ENCODE measurements at places on chromosomes 1 and 21.

DNA sequence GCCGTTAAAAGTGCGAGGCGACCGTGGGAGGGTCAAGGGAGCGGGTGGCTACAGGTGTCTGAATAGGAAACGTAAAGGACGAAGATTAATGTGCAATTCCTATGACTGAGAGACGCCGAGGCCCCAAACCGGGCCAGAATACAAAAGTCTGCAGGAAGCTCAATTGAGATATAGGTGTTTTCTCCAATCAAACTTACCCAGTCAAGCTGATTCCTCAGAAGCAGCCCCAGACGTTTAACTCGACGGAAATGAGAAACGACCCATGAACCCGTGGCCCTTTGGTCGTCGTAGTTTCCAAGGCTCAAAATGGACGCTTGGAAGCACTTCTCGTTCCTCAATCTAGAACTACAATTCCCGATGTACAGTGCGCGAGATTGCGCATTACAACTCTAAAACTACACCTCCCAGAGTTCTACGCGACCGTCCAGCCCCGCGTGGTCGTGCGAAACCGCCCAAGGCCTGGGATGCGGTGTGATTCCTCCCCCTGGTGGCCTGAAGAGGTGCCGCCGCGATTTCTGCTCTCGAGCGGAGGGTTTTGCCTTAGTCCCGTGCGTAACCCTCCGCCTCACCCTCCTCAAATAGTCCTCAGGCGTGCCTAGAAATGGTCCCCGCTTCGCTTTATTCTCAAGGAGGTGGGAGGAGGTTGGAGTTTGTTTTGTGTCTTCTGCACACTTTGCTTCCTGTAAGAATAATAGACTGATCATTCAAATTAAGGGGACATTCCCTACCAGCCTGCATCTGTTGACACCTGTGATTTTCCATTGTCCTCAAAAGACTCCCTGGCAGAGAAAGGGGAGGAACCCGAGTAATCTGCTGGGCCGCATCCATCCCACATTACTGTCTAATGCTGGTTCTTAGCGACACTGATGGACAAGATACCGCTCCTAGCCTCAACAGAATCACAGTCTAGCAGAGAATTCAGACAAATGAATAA, at the start of gene PAFAH2:
Gene PAFAH2, minus strand, starts transcription at position 236 of the 934 bp plus-strand sequence. CDS start 7,247 bp downstream, outside the sequence.
- DNase-seq: peak; percentile 99

- no peak for DNase-seq
These were observed 162.2 kb upstream of the RAB4A start for GRCh38 chr1:229108598-229109201.

DNA sequence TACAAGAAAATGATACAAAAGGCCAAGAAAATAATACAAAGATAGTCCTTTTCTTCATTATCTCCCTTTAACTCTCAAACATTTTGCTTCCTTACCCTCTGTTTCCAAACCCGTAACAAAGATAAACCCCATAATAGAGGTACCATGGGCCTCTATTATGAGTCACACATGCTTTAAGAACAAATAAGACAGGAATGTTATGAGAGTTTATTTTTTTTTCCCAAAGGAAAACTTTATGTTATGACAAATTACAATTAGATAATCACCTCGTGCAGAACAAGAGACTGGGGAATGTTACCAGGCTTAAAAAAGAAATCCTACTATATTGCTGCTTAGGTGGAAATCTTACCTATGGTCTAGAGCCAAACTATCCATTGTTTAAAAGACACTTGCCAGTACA, 272.0 kb downstream of the BRINP3 start:
- peak; percentile 22 for DNase-seq

DNA sequence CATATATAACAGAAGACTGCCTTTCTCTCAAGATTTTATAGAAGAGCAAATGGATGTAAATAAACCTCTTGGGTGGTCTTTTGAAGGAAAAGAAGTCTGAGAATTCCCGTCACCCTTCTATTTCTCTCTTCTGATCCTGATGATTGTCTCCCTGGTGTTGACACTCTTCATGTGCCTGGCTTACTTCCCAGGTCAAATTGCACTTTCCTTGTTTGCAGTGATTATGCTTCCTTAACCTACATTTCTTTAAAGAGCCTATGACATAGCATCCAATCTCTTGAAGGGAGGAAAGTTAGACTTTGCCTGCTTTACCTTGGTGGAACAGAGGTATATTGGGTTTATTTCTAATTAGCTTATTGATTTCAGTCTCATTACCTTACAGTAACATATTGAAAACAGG, 80.1 kb downstream of the LRRC53 start:
- DNase-seq: no peak

DNA sequence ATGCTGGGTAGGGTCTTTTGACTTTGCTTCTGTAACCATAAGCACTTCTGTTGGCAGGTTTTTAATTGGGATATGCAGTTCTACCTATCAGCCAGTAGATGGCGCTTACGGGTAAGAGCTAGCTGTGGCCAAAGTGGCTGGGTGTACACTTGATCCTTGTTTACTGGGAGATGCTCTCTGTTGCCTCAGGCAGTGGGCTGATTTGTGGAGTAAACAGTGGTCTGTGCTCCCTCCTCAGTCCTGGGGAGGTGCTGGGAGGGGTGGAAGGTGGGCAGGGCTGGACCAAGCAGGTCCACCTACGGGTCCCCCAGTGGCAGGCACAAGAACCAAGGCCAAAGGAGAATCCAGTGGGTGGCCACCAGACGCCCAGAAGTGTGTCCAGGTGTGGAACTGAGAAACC, 43.4 kb downstream of the RALGPS2 start:
- DNase-seq: no peak

DNA sequence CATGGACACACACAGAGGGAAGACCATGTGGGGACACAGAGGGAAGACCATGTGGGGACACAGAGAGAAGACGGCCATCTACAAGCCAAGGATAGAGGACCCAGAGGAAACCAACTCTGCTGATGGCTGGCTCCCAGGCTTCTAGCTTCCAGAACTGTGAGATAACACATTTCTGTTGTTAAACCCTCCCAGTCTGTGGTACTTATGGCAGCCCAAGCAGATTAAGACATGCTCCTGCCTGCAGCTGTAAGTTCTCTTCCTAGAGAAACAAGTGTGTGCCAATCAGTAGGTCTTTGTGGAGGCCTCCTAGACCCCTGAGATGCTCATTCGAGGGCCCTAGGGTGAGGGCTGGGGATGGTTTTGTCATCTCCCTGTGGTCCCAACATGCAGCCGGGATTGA, 2.7 kb downstream of the AGT start:
- no peak for DNase-seq

- DNase-seq: no peak
These were observed 7.6 kb downstream of the SNRNP40 start for GRCh38 chr1:31289021-31289420.

GRCh38 chr1:187409341-187409740, 580.6 kb downstream of the PLA2G4A start:
- DNase-seq: no peak

- no peak for DNase-seq
These were observed 39.5 kb upstream of the RGS1 start for GRCh38 chr1:192535916-192536664.

- no peak for DNase-seq
These were observed 63.2 kb downstream of the CASQ2 start for GRCh38 chr1:115705085-115705951.

DNA sequence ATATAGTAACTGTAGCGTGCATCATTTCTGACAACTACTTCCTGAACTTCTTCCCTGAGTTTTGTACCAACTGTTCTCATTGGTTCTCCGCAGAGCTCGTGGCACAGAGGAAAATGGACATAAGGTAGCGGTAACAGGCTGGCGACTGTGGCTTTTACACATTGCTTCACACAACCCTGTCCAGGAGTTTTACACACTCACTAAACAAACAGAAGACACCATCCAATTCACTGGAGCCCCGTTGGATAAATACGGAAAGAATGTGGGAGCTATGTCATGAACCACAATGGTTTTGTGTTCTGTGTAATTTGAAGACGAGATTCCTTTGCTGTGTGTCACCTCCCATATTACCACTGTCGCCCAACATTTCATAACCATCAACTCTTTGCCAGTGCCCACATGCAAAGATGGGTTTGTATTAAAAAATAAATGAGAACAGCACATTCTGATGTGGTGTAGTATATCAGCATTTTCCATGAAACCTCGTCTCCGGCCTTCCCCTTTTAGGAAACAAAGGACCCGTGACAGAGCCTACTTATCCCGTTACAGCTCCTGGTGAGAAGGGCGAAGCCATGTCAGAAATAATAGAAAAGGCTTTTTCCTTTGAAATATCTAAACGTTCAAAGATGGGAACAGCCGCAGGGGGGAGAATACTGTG, 47.4 kb upstream of the ENAH start:
- peak; percentile 99 for DNase-seq

GRCh38 chr1:4010814-4011605, 110.9 kb upstream of the C1orf174 start:
- no peak for DNase-seq

DNA sequence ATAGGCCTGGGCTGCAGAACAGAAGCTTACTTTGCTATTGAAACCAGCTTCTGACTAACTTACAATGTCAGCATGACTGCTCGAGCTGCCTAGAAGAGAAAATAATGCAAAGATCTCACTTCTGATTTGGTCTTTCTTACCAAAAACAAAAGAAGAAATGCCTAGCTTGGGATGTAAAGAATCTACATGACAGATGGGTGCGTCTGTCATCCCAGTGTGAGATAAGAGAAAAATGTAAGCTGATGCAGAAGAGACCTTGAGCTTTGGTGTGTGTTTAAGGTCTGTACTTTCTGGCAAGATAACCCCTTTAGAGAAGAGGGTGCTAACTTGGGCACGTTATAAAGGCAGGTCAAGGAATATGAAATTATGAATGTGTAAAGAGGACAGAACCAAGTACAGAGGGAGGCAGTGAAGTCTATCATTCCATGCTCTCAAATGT, 3.6 kb downstream of the FAM20B start:
- no peak for DNase-seq

DNA sequence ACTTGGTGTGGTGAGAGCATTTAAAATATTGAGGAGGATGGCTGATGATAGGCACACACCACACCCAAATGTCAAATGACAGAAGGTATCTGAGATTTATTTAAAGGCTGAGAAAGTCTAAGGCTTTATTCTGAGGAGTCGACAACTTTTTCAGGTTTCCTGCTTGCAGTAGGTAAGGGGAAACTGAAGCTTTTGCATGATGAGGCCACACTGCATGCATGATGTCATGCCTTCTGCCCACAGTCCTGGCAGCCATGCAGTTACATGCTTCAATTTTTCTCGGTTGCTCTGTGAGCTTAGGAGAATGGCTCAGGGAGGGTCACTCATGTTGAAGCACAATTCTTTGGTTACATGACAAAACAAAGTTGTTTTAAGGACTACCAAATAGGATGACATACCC, 7.0 kb downstream of the OSCP1 start:
- no peak for DNase-seq

DNA sequence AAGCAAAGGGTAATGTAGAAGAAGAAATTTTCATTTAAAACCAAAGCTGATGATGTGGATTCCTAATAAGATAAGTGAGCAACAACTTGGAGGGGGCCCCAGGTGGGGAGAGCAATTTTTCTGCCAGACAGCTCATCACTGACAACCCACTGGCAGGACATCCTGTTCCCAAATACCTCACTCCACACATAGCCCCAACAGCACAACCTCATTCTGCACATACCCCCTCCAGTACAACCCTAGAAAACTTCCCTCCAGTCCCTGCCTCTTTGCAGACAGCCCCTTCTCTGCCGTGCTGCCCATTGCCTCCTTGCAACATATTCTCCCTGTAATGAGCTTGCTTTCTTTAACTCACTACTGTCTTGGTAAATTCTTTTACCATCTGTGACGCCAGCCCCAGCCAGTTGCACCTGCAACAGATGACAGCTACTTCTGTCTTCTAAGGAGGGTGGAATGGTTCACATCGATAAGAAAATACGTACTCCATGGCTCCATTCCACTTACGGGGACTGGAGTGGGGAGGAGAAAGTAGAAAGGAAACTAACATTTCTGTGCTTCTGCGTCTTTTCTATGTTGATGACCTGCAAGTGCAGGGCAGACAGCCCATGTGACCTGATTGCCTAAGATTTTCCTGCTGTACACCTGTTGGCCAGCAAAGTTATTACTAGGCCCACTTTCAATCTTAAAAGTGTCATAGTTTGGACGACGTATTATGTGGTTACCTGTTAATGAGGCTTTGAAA, 14.7 kb downstream of the RHEX start:
- DNase-seq: no peak

- DNase-seq: no peak
These were observed 151.1 kb downstream of the TLR5 start for GRCh38 chr1:222991908-222992307.

Data from HS-5 (cell line).